ENCODE measurements at places on chromosomes 16 and 17.

DNA sequence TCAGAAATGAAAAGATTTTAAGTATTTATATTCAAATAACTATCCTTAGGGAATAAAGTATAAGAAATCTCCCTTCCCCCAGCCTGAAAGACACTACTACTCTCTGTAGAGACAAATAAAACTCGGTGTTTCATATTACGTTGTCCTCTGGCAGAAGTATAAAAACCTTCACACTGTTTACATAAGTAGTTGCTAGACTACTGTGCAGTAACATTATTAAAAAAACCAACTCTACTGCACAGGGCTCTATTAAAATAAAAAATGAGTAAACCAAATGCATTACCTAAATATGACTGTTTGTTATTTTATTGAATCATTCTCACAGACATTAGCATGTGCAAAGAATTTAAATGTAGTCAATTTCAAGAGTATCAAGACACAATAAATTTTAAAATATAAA is 67.4 kb downstream of the MED13 start:
- DNase-seq: no peak

DNA sequence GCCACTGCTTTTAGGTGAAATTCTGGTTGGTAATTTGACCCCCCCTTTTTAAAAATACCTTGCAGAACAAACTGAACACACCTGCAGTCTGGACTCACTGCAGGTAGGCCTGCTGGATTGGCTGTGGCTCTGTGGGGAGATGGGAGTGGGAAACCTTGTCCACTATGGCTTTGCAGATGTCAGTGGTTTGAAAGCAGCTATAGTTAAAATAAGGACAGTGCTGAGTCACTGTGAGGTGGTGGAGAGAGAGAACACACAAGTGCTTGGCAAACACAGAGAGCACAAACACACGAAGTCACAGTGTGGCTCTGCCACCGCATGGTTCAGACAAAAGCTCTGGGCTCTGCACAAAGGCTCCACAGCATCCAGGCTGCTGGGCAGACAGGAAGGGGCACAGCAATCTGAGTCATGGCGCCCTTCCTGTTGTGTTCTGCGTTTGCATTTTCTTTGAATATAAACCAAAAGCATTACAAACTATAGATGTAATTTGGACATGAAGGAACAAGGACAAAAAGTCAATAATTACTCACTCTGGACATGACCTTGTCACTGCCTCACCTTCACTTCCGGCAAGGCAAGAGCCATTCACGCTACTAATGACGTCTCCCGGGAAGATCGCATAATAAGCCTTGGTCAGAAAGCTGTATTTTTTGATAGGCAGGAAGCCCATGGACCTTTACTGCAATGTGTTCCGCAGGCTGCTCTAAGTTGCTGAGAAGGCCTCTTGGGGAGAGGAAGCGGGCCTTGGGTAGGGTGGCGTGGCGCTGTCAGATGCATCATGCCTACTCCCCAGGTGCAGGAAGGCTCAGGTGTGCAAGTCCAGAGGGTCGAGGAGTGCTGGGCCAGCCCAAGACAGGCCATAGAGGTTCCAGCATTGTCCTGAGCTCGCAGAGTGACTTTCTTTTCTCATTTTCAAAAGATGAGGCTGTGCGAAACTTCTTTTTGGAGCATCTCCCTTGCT is 60.1 kb upstream of the MED9 start:
- no peak for DNase-seq

GRCh38 chr16:20339744-20340143 is 12.4 kb upstream of the GP2 start:
- no peak for DNase-seq

DNA sequence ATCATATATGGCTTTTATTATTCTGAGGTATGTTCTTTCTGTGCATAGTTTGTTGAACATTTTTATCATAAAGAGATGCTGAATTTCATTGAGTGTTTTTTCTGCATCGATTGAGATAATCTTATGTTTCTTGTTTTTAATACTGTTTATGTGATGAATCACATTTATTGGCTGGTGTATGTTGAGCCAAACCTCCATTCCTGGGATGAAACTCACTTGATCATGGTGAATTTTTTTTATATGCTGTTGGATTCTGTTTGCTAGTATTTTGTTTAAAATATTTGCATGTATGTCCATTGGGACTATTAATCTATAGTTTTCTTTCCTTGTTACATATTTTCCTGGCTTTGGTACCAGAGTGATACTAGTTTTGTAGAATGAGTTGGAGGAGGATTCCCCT is 500.2 kb downstream of the CDH11 start:
- no peak for DNase-seq

DNA sequence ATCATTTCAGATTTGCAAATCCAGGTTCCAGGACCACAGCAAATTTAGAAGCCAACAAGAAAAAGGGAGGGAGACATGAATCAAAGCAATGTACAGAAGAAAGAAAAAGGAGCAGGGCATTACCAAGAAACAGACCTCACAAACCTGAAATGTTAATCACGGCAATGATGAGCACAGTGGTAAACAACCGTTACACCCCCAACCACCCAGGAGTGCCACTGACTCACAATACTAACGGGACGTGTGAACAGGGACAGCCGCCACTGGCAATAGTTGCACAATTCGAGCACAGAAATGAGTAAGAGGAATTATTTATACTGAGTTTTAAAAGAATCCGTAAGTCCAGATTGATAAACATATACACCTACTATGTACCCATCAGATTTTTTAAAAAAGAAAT is 13.8 kb downstream of the USP22 start:
- no peak for DNase-seq

DNA sequence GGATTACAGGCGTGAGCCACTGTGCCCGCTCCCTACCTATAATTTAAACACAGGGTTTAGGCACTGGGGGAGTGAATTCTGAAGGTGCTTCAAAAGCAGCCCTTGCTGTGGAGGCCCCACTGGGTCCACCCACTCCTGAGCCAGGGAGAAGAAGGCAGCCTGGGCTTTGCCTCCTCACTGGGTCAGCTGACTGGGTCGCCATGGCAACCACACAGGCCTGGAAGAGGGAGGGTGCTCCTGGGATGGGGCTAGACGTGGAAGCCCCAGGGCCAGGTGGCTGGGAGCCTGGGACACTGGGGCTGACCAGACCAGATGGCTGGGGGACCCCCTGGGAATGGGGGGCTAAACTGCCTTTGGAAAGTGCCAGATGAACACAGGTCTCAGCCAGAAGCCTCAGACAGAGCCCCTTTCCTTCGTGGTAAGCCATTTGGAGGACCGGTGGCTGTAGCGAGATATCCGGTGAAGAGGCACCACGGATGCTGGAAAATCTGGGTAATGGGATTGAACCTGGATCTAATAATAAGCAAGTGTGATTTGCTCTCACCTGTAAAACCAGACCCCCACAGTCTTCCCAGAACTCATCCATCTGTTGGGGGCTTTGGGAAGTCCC is 32.9 kb downstream of the TRARG1 start:
- no peak for DNase-seq

DNA sequence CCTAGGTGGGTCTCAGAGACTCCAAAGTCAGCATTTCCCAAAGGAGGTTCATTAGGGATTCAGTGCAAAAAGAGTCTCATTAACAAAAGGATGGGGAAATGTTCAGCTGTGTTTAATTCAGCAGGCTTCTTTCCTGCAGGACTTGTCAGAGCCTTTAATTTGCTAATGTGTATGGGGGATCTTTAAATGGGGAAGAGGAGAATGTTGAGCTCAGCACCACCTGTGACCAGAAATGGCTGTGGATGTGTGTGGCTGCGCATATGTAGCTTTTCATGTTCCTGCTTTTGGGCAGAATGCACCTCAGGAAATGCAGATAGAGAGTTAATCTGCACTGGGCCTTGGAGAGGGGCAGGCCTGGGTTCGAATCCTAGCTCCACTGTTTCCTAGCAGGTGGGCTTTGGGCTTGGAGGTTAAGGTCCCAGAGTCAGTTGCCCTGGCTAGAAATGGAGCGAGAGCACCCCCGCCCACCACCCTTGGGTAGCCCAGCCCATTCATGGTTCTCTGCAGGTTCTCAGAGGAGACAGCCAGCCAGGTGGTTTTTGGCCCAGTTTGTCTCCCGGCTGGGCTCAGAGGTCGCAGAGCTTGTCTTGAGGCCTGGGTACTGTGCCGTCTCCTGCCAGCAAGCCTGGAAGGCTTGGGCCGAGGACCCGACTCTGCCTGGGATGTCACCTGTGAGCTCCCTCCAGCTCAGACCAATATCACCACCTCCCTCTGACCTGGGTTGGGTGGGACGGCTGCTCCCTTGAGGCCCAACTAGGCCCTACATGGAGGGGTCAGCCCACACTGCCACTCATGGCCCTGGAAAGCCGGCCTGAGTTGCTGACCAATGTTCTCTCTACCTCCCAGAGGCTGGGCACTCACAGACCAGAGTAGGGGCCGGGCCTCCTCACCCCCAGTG is 9.3 kb downstream of the ADCY7 start:
- no peak for DNase-seq

DNA sequence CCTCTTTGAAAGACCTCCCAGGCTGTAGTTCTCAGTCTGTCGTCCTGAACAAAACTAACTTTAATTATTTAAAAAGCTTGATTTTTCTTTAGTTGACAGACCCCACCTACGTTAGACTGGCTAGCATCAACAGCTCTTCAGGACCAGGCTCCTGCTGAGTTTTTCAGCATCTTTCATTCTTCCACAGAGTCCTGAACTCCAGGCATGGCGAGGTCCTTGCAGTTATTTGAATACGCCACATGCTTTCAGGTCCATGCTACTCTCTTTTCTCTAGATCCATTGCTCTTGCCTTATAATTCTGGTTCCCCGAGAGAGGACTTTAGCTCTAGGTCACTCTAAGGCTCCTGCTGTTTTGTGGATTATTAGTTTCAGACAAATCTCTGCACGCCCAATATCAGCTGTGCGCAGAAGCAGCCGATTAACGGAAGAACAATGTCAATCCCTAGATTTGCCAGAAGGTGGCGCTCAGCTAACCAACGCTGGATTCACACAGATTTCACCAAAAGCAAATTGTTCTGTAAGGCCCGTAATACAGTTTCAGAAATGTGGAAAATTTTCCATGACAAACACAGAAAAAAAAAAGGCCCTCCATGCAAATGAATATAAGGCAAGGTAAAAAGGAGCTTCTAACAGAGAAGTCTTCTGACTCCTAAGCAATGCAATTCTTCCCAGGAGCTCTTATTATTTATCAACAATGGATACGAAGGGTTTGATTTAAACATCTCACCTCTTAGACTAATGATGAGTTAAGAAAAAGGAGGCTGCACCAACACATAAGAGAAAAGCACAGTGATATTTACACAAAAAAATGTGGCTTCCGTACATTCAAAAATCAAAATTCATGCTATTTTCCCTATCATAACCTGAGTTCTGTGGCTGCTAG is 33.5 kb upstream of the BCO1 start:
- DNase-seq: no peak

DNA sequence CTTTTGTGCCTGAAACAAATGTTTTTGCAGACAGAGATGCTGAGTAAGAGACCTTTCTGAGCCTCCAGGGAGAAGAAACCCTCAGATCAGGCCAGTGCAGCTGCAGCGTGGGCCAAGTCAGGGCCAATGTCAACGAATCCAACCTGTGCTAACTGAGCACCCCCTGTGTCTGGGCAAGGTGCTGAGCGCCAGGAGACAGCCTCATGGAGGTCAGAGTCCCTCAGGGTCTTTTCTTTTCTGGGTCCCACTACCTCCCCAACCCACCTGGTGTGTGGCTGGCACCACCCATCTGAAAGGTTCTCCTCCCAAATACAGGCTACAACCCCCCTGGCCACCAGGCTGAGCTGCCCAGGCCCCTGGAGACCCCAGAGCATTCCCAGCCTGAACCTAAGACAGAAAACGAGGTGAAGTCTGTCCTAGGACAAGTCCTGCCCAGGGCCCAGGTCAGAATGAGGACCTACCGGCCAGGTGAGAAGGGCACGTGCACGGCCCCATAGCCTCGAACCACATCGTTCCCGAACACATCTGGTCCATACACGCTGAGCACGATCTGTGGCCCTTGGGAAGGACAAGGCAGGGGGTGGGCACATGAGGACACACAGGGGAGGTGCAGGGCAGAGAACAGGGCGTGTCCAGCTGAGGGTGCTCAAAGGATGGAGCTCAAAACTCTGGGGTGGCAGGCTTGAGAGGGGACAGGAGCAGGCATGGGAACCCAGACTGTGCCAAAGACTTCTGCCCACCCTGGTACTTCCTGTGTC is 15.0 kb downstream of the B9D1 start:
- no peak for DNase-seq

All from CD4-positive, alpha-beta T cell treated with Interleukin-4 for 1 hour (primary cell).